ENCODE measurements at places on chromosomes 4 and X.

- DNase-seq = no peak
Measured at GRCh38 chrX:140034916-140035315, 69.6 kb upstream of the CXorf66 start.

DNA sequence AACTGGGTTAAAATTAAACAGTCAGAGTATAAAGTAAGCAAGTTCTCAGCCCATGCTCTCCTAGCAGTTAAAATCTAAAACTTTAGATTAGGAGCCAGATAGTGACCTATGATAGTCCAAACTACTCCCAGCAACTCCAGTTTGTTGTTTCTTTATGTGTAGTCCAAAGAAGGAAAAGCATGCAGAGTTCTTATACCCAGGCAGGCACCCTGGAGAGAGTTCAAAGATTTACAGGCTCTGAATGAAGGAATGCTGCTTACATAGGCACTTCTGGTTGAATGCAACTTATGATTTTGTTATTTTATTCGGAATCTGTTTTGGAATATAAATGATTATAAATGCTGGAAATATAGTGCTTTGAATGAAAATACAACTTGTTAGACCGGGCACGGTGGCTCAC is 67.2 kb downstream of the GPAT3 start:
- no peak for DNase-seq

- no peak for DNase-seq
Measured at GRCh38 chr4:113941836-113942235, 37.6 kb downstream of the ARSJ start.

DNA sequence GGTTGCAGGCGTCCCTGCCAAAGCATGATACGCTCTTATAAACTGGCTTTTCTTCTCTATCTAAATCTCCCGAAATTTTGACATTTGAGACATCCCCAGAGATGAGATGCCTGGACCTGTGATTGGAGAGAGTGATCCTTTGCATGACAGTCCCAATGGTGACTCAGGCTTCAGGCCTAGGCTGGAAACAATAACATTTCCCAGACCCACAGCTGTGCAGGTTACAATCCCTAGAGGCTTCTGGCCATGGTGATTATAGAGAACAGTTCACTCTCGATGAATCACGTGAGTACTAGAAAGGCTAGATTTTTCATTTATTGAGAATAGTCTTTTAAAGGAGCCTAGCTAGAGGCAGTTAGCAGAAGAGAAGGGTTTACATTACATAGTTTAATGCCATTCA is 75.9 kb downstream of the SPATA18 start:
- no peak for DNase-seq

Measured in NCI-H2029 treated with DMSO at 0.1 percent for 48 hours (cell line).